AG20443 (cell line): ENCODE measurements at places on chromosomes 4 and X.

DNA sequence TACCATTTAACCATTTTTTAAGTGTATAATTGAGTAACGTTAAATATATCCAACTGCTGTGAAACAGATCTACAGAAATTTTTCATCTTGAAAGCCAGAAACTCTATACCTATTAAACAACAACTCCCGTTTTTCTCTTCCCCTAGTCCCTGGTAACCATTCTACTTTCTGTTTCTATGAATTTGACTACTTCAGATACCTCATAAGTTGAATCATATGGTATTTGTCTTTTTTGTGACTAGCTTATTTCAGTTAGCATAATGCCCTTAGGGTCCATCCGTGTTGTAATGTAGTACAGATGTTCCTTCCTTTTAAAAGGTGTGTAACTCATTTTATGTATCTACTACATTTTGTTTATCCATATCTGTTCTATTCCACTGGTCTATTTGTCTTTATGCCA, 48.7 kb downstream of the STAG2 start:
- DNase-seq, result no peak

DNA sequence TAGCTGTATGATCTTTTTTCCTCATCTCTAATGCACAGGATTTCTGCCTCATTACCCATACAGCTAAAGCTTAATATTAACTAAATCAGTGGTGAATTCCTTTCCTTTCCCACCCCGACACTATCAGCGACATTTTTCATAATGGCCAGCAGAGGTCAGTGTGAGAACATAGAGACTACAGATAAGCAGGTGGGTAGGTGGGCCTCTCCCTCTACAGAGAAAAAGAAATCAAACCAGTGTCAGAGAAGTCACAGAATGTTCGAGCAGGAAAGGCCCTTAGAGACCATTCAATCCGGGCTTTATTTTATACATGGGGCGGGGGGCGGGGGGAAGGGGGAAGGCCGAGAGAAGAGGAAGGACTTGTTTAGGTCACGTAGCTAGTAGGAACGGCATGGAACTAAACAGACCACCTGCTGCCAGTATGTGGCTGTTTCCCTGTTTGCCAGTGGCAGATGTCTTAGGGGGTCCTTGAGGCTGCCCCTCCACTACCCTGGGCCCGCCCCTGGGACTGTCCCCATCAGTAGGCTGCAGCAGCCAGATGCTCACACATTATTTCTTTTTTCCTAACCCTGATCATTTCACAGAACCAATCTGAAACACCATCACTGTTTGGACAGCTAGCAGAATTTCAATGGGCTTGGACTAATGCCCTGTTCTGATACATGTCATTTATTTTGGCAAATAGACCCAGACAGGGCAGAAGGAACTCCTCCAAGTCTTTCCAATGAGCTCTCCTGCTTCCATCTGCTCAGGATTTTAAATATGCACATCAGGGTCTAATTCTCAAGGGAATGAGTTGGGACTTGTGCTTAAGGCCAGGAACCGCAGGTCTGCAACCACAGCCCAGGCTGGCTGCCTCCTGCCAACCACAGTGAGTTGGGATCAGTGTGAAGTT, 133.4 kb downstream of the ATG4A start:
- peak; percentile 24 for DNase-seq

- DNase-seq, result peak; percentile 60
Observed at GRCh38 chr4:147590249-147590920, 26.8 kb upstream of the TMEM184C start.

- no peak for DNase-seq
Observed at GRCh38 chrX:1207496-1208025, 4.9 kb downstream of the CRLF2 start.

DNA sequence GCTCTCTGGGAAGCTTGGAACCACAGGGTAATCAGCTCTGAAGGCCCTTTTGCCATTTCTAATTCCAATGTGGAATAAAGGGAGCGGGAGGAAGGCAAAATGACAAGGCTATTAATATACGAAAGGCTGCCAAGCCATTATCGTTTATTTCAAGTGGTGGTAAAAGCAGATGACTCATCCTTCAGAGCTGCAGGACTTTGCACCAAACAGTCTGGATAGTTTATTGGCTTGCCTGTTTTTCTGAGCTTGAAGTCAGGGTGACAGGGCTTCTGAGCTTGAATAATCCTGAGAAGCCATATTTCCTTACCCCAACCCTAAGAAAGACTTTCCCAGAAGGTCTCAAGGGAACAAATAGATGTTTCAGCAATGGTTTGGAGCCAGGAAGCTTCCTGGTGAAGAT, 7.7 kb upstream of the GABRE start:
- DNase-seq, result peak; percentile 40

DNA sequence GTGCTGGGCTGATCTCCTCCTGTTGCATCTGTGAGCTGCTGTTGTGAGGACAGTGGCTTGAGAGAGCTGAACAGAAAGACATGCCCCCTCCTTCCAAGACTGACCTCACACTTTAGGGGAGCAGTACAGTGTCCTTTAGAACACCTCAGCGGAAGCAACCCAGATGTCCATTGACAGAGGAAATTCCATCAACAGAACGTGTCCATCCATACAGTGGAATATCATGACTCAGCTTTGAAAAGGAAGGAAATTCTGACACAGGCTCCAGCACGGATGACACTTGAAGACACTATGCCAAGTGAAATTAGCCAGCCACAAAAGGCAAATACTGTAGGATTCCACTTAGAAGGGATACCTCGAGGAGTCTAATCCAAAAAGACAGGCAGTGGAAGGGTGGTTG, 103.5 kb downstream of the GPR143 start:
- DNase-seq, result peak; percentile 35

GRCh38 chrX:118694638-118695037, 32.8 kb upstream of the IL13RA1 start:
- no peak for DNase-seq

GRCh38 chr4:145772347-145772746, 92.4 kb downstream of the C4orf51 start:
- DNase-seq, result no peak

DNA sequence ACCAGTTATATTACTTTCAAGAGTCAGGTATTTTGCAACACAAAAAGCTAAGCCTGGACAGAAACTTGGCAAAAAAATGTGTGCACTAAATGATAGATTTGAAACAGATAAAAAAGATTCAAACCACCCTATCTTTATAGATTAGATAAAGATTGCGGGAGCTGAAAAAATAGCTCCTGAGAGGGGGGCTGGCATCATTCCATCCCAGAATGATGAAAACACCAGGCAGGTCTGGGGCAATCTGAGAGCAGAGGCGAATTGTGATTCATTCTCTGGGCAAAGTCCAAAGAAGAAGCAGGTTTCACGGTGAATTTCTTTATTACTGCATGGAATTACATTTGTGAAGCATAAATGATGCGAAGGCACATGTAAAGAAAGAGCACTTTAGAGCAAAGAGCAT, 168.5 kb upstream of the DMD start:
- DNase-seq, result no peak

GRCh38 chr4:13445841-13446790, 38.0 kb downstream of the RAB28 start:
- no peak for DNase-seq

DNA sequence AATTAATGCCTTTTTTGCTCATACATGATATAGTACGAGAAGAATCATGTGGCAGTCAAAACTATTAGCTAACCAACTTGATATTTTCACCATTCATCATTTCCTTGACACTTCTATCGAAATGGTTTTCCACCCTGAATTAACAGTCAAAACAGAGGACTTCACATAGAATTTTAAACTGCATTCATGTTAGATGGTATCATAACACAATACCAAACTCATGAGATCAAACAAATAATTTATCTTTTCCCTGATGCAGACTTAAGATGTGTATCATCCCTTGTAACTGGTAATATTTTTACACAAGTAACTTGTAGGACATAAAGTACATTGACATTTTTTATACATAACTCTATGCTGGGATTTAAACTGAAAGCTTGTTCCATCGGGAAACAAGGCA, 18.2 kb upstream of the ANTXR2 start:
- no peak for DNase-seq

- DNase-seq, result peak; percentile 7
Observed at GRCh38 chrX:76428243-76429130, 977 bp downstream of the MAGEE1 start.

DNA sequence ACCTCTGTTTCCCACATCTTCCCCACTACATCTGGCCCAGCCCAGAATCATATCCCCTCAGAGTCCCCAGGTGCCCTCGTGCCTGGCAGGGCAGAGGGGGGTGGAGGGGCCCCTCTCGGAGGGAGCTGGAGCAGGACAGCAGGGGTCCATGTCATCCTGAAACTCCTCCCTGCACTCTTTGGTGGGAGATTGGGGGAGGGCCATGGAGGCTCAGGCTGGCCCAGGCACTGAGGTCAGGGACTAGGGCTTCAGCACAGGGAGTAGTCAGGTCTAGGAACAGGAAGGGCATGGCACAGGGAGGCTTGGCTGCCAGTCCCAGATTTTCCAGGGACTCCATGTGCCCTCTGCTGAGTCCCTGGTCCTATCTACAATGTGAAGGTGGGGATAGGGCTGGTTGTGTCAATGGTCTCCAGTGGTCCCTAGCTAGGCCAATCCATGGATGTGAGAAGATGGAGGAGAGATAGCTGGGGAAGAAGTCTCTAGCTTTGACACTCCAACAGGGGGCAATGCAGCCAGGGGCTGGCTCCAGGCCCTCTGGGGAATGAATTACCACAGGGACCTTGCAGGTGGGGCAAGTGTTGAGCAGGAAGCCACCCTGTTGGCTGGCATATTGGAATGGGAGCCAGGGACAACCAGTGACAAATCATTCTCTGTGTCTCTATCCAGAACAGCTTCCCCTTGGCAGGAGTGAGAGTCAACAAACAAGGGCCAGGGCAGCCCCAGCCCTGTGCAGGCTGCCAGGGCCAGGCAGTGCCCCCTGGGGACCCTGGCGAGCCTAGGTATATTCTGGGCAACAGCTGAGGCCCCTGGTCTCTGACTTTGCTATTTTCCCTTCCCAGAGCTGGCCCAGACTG, 154.4 kb downstream of the EFNB1 start:
- no peak for DNase-seq

- no peak for DNase-seq
Observed at GRCh38 chrX:153603131-153603656, 4.3 kb upstream of the CCNQ start.

GRCh38 chrX:54413753-54414152, 26.5 kb upstream of the TSR2 start:
- no peak for DNase-seq

DNA sequence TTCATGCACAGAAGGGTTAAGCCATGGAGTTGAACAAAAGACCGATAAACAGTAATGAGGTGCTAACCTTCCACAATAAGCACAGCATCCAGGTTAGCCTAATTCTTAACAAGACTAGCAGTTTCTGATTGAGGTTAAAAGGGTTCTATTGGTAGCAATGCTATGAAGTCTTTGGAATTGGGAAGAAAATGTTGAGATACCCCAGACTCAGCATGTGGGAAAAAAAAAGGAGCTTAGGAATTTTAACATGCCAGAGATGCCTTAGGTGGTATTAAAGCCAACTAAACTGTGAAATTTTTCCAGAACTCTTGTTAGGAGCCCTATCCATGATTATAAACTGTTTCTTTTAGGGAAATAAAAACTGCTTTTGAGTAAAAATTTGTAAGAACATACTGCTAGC, 391.7 kb downstream of the GABRG1 start:
- DNase-seq, result no peak

DNA sequence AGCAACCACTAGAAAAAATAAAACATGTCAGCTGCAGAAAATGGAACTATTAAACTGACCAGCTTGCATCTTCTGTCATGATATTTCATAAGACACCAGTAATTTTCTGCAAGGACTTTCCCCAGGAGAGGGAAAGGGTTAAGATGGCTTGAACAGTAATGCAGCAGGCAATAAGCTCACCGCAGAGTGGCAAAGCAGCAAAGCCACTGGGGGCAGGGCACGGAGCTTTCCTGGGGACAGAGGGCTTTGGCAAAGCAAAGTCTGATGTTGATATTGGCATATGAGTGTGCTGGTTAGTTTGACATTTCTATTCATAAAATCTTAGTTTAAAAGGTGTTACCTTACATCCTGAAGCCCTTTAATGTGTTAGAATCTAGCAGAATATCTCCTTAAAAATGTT, 55.1 kb upstream of the NAP1L5 start:
- DNase-seq, result no peak

GRCh38 chr4:151604238-151604637, 156.6 kb downstream of the GATB start:
- peak; percentile 52 for DNase-seq

GRCh38 chrX:56765811-56766553, 36.9 kb downstream of the NBDY start:
- DNase-seq, result peak; percentile 8

DNA sequence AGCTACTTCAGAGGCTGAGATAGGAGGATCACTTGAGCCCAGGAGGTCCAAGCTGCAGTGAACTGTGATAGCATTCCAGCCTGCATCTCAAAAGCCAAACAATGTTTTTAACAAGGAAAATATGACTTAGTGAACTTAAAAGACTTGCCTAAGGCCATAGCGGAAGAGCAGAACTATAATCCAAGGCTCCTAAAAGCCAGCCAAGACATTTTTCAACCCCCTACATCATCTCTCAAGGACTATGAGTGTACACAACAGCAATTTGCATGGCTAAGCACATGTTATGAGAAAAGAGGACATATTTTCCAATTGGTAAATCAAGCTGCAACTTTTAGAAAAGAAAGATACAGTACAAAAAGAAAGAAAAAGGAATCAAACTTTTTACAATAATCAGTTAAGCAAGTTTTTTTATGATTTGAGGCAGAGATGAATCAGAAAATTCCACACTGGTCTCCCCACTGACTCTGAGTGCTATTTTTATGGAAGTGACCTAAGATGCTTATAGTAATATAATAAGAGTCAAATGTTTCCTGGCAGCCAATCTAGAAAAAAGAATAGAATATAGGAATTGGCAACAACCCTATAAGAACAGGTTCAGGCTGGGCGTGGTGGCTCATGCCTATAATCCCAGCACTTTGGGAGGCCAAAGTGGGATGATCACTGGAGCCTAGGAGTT, 9.8 kb upstream of the ACOT9 start:
- DNase-seq, result peak; percentile 60

DNA sequence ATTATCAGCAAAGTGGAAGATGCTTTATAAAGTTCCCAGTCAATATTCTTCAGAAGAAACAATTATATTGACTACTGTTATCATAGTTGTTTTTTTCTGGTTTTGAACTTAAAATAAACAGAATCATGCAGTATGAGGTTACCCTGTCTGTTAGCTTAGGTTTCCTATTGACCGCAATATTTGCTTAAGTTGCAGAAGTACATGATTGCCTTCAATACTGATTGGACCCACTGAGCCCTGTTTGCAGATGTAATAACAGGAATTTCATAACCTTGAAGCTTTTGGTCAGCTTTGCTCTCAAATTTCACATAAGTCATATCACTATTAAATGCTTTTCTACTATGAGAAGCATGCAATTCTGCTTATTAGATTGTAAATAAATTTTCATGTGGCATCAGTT, 229.1 kb upstream of the FSTL5 start:
- no peak for DNase-seq

DNA sequence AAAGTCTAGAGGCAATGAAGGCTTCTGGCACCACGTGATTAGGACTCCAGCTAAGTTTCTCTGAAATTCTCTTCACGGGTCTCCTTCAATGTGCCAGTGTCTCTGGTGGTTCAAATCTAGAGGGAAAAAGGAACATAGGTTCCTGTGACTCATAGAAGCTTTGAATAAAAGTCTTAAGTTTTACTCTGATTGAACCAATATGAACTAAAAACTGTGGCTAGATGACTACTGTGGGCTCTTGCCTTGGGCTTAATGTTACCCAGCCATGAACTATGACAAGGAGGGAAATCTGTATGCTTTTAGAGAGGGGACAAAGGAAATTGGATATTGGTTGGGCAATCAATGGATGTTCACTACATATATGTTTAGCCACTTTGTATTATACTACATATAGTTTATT, 49.9 kb upstream of the TEX13D start:
- DNase-seq, result no peak
